Fibroblast of skin of abdomen (primary cell): ENCODE measurements at places on chromosomes 7 and 10.

GRCh38 chr7:27433581-27433980, 191.0 kb downstream of the EVX1 start:
- no peak for DNase-seq

GRCh38 chr7:47672977-47673381, 91.1 kb upstream of the TNS3 start:
- DNase-seq: no peak

- no peak for DNase-seq
These were observed 110.5 kb downstream of the ADARB2 start for GRCh38 chr10:1626835-1627234.

GRCh38 chr7:14092331-14092730, 102.9 kb upstream of the ETV1 start:
- DNase-seq: no peak

- DNase-seq: peak; percentile 45
These were observed at the start of gene ELMO1 for GRCh38 chr7:37448636-37449361. TSS of gene ELMO1 (minus strand) at chr7:37448864. CDS start at chr7:37342690, 106,174 bp downstream.

- peak; percentile 66 for DNase-seq
These were observed 311.2 kb downstream of the RNLS start for GRCh38 chr10:88271761-88272543.

- peak; percentile 41 for DNase-seq
These were observed 34.8 kb upstream of the AGR2 start for GRCh38 chr7:16839646-16840045.

- DNase-seq: peak; percentile 17
These were observed 106.2 kb downstream of the ABCC2 start for GRCh38 chr10:99888622-99889021.

- DNase-seq: peak; percentile 83
These were observed 30.0 kb downstream of the SGMS1 start for GRCh38 chr10:50593523-50594376.

DNA sequence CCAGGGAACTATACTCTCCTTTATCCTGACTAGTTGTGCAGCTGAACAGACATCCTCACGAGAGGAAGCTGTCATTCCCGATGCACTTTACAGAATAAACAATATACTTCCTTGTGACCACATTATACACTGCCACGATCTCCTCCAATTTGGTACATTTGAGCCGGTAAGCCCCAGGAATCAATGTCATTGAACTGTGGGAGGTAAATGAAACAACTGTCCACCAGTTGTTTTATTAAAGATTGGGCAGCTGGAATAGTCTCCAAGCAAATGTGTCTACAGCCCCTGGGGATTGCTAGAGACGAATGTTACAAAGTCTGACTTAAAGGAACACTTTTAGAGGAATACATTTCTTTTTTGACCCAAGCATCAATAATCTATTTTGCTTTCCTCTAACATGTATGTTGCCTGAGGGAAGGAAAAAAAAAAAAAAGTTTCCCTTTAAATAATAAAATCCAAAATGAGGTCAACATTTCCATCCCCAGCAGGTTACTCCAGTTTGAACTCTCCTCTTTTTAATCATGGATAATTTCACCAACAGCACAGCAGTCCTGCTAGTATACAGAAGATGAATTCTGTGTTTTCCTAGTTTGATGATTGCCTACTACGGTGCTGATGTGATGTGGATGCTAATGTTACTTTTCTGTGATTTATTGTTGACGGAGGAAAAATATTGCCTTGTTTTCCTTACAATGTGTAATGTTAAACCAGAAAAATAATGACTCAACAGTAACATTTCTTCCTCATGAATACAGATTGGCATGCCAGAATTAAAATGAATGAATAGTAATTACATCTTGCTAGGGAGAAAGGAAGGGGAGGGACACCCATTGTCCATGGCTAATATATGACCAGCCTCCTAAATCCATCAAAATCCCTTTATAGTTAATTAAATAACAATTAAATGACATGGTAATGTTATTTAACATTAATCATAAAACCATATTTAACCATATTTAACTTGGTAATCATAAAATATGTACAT, 360.9 kb downstream of the NEBL start:
- DNase-seq: no peak

GRCh38 chr10:79490400-79491142, 21.8 kb upstream of the EIF5AL1 start:
- peak; percentile 56 for DNase-seq

DNA sequence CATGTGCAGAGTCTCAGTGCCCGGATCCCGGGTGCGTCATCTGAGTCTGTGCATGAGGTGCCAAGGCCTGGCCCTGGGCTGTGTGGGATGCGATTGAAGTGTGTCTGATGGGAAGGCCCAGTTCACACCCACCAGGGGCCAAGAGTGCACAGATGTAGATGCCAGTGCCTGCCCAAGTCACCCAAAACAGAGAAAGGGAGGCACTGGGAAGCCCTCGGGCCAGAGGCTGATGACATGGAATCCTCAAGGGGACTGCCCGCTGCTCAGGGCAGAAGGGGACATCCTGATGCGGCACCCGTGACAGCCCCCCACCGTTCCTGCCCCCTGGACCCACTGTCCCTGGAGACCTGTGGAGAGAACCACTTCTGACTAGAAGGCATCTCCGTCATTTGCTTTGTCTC, 72.2 kb upstream of the ZNF479 start:
- DNase-seq: no peak

DNA sequence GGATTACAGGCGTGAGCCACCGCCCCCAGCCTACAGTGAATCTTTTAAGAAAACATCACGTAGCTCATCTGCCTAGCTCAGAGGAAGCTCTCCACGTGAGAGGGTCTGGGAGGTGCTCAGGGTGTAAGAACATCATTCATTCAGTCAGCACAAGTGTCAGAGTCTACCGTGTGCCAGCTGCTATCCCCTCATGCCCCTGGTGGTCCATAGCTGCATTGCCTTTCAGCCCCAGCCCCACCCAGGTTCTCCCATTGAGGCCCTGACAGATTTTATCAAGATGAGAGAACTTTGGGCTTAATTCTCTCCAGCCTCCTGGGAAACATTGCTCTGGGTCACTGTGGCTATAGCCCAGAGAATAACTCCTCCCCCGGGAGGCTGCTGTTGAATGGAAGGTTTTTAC, 45.1 kb downstream of the ZNF503 start:
- DNase-seq: no peak

DNA sequence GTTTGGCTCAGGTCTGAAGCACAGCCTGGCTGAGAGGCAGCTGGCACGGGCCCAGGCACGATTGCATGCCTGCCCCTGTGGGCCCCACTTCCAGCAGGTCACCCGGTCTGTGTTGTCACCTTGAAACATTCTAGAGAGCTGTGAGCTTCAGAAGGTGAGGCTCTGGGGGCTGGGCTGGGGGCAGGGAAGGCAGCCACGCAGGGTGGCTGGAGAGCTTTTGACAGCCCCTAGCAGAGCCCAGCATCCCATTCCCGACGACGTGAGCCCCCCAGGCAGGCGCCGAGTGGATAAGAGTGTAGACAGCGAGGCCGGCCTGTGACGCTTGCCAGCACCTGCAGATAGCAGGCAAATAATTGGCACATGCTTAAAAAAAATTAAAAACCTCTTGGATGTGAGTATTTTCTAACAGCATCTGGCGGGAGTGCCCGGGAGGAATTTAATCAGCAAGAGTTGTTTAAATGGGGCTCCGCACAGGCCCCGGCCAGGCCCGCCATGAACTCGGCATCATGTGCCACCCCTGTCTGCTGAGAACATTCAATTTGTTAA, 212.0 kb upstream of the TBX20 start:
- no peak for DNase-seq

DNA sequence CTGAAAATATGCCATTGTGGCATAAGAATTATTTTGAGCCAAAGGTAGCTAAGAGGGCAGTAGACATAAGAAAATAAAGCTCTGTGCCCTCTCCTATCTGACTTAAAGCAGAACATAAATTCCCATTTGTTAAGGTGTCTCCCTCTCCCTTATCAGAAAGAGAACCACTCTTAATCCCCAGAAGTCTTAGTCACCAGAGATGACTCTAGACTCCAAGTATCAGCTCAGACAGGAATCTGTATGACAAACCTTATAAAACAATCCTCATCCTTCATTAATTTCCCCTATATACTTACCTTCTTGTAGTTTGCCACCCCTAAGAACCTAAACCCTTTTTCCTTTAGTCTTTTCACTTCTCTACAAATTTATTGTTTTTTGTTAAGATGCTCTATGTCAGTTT, 21.8 kb upstream of the PIP4K2A start:
- no peak for DNase-seq

GRCh38 chr10:86363833-86364490, 2.6 kb downstream of the GRID1 start:
- DNase-seq: no peak

GRCh38 chr10:1520909-1521565, 216.3 kb downstream of the ADARB2 start:
- no peak for DNase-seq

DNA sequence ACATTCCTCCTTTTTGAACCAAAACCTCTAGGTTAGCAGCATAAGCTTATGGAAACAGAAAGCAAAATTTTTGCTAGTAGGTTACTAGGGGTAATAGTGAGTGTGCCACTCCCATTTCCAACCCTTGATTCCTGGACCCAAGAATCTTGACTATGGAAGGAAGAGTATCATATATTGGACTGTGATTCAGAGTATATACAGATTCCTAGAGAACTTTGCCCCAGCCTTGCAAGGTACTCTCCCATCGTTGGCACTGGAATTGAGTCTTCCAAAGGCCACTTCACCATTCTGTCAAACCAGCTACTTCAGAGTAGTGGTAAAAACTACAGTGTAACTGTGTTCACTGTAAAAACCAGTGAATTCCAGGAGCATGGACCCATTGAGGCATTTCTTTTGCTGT, 69.4 kb downstream of the LRRC17 start:
- DNase-seq: no peak

DNA sequence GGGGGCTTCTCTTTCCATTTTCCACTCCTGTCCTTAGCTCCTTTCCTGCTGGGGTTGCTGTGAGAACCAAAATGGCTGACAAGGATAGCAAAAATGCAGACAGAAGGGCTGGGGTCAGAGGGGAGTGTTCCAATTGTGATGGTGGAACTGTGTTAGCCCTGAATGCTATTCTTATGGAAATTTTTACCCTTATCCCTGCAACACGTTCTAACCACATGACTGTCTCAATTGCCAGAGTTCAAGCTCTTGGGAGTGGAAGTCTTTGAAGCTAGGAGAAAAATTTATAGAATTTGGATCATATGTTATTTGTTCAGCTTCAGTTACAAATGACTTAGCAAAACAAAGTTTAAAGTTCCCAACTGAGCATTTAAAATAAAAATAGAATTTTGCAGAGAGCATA, 134.1 kb downstream of the ADCYAP1R1 start:
- DNase-seq: no peak

DNA sequence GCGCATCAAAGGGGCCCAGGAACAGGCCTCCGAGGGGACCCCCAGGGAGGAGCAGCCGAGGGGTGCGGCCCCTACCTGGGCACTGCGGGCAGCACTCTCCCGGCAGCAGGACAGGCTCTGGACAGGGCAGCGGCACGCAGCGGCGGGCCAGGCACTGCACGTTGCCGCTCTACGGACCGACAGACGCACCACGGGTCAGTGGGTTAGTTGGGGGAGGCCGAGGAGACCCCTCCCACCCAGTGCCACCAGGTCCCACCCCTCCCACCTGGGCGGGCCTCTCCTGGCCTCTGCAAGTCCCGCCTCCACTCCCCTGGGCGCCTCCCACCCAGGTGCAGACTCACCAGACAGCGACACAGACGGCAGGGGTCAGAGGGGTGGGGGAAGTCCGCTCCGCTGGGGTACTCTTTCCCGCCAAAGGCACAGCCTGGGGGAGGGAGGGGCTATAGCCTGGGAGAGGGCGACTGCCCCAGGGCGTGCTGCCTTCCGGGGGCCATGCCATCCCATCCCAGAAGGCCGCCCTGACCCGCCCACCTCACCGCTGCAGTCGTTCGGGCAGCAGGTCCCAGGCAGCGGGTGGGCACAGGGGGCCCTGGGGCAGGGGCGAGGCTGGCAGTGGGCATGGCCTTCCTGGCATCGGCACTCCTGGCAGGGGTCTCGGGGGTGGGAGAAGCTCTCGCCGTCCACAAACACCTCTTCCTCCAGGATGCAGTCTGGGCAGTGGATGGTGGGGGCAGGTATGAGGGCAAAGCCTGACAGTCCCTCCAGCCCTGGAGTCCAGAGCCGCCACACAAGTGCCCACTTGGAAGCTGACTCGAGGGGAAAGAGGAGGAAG, 19.2 kb downstream of the KCP start:
- DNase-seq: no peak

- no peak for DNase-seq
These were observed 26.5 kb downstream of the HSPA12A start for GRCh38 chr10:116715839-116716377.

DNA sequence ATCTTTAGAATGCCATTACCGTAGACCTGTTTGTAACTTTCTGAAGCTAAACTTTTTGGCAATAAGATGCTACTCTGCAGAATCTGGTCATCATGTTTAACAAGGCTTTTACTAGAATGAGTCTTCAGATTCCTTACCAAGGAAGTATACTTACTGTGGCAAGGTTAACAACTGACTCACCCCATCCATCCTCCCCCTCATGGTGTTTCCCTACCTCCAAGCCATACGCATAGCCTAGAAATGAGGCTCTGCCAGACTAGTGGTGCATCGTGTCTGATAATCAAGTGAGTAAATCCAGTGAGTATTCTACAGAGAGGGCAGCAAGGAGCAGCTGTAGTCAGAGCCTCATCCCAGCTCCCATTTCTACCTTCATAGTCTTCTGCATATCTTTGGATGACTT, 223.6 kb downstream of the IPMK start:
- peak; percentile 86 for DNase-seq

GRCh38 chr10:61841338-61841875, 60.1 kb upstream of the ARID5B start:
- no peak for DNase-seq

DNA sequence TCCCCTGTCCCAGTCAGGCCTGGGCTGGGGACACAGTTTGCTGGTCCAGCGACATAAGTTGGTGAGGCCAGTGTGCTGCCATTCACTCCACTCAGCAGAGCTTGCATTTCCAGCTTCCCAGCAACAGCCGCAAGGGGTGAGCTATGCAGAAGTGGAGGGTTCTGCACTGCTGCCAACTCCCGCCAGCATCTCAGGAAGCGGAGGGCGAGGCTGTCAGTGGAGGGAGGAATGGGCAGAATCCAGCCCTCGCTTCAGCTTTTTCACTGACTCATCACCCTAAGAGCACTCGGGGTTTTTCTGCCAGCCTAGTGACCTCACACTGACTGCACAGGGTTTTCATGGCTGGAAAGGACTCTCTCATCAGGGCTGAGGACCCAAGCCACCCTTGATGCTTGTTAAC, 625.1 kb upstream of the MKI67 start:
- DNase-seq: no peak

DNA sequence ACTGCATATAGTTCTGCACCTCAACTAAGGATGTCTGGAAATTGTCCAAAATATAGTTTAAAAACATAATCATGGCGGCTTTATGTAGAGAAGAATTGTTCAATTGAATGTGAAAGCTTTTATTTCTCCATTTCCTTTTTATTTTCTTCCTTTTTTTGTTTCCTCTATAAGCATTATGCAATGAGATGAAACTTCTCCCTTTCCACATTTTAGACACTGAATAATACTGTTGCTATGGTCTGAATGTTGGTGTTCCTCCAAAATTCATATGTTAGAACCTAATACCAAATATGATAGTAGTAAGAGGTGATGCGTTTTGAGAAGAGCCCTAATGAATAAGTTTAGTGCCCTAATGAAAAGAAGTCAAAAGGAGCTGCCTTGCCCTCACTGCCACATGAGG, 175.0 kb downstream of the RNLS start:
- peak; percentile 63 for DNase-seq

GRCh38 chr7:2802101-2802500, 42.0 kb downstream of the GNA12 start:
- DNase-seq: peak; percentile 72
